ENCODE measurements at places on chromosomes 1 and 21.
A peak's percentile ranks its signal among the peaks of the same experiment; 100 is the strongest.

DNA sequence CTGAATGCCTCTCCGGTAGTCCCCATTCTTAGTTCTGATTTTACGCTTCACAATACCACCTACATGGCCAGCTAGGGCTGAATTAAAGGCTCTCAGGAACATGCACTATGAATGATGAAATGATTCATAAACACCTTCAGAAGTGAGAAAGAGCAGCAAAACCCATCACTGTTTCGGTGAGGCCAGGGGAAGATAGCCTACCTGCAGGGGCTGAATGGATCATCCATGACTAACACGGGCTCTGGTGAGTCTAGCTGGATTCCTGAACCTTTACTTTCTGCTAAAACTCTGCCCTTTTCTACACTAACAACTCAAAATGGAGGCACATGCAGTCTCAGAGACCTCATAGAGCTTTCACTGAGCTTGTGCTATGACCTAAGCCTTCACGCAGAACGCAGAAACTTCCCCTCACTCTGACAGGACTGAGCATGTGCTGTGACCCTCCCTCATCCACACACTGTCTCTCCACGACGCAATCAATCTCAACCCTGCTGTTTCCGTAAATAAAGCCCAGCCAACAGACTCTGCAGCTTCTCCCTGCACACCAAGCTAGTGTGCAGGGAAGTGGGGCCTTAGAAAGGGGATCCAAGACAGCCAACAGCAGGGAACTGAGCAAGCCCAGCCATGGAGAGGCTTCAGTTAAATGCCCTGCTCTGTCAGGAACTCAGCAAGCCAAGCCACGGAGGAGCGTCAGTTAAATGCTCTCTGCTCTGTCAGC is 207.8 kb downstream of the SLC45A1 start:
- DNase-seq: peak; percentile 88

DNA sequence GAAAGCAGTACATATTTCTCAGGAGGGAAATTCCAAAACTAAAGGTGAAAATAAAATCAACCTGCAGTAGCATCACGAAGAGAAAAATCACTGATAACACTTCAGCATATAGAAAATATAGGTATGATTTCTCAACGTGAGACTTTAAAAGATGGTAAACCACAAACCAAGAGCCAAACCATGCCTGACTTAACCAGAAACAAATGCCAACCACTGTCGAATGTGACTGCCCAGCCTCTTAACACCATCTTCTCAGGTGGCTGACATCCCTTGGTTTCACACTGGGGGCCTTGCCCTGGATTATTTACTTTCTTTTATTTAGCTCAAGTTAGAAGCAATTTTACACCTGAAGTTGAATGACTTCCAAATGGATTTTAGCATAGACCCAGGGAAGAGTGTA is 10.1 kb downstream of the HMGCS2 start:
- no peak for DNase-seq

DNA sequence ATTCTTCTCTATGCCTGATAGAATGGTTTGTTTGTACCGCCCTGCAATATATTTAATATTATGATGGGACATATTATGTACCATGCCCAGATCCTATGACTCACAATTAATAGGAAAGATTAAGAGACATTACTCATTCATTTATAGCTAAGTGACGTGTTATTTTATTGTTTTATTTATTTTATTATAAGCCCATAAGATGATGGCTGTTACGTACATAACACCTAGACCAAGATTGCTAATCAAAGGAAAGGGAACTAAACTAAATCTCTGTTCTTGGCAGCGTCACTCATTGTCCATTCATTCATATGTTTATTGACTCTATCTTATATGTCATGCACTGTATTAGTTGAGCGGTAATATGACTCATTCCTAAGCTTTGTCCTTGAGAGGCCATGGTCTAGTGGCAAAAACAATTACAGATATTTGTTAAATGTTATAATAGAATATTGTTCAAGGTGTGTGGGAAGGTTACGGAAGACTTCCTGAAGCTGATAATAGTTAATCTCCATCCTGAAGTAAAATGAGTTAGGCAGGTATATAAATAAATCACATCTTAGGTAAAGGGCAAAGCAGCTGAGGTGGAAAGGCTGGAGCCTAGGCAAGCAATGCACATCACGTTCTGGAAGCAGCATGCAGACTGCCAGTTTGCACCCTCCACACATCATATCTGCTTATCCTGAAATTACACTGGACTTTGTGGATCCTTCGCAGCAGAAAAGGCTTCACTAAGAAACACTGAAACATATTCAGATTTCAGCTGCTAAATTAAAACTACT is 16.6 kb upstream of the CD55 start:
- DNase-seq: no peak

DNA sequence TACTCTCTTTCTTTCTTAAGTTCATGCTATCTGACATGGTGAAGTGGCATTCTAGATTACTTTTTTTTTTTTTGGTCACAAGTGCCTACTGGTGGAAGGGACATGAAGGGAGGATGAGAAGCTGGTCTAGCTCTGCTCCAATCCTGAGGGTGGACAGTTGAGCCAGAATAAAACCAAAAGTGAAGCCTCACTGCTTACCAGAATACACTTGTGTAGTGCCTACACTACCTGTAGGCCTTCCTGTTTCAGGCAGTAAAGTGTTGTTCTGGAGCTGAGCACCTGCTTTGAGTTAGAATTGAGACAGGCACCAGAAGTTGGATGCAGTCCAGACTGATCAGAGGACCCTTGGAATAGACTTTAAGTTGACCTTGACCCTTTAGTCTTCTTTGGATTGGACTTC is 40.4 kb upstream of the APOBEC4 start:
- no peak for DNase-seq

- no peak for DNase-seq
Measured at GRCh38 chr1:17170571-17170970, 34.4 kb upstream of the PADI1 start.

Measured in NCI-H1105 (cell line).